ENCODE measurements at places on chromosomes 3 and 15.

DNA sequence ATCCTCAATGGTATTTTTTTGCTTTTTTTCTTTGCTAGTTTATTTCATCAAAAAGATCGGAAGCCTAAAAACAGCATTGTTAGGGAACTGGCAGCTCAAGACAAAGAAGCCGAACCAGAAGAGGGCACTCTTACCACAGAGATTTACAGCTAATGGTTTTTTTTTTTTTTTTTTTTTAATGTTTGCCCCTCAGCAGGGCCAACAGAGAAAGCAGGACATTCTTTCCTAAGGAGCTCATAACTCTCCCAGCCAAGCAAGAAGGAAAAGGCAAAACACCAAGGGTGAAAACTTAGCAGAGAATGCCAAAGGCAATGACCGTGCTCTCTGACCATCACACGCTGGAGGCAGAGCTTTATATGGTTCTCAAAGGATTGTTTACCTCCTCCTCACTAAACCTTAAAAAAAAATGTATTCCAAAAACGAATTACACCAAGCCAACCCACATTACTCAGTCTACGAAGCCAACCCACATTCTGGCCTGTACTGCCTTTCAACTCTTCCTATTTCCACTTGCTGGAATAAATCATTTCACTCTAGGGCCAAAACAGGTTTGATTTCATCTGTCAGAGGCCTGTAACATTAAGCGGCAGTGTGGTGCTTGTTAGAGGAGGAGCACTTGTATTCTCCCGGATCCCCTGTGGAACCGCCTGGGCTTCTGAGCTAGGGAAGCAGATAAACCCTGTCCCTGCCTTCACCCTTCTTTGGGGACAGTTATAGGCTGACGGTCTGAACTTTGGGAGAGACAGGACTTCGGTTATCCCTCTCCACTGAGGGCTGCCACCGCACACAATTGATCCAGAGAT, 35.6 kb upstream of the GYG1 start:
- no peak for DNase-seq

DNA sequence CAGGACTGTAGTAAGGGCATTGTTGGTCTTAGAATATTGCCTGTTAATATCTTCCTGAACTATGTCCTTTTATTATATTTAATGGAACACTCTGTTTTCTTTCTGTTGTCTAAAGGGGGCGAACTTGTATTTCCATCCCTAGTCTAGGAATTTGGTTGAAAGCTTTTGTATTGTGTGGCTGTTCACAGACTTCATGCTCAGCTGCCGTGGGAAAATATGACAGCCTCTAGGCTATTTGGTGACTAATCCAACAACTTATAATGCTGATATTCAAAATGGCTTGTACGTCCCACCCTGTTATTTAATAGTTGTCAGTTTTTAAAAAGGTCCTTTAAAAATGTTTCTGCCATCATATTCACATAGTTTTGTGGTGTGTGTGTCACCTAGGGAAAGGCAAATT, 202.6 kb downstream of the KLHL25 start:
- DNase-seq: no peak

DNA sequence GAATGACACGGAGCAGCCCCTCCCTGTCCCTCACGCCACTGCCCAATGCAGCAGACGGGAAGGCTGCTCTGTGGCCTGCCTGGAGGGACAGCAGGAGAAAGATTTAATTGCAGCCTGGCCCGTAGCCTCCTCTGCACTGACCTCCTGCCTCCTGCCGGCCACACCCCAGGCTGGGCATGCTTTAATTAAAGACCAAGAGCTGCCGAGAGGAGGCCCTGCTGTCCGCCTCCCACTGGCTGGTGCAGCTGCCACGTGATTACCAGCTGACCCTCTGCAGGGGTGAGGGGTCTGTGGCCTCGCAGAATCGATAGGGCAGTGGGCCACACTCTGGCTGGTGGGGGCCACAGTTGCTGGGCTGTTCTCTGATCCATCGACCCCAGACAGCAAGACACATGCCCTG, 100.2 kb upstream of the PRR23E start:
- no peak for DNase-seq

GRCh38 chr15:80568876-80569605, 126.1 kb upstream of the ABHD17C start:
- no peak for DNase-seq

DNA sequence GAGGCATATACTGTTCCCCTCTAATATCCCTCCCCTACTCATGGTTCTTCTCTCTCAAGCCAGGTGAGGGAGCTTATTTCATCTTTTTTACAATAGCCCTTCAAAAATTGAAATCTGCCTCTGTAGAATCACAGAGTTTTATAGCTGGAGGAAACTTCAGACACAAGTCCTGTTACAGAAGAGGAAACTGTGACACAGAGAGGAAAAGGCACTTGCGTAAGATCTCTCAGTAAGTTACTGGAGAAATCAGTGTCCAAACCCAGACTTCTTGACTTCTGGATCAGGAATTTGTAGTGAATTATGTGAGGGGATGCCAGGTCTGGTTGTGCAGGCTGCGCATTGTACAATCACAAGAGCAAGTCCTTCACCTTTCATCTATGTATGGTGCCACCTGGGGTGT, 4.6 kb downstream of the FGD5 start:
- DNase-seq: no peak

DNA sequence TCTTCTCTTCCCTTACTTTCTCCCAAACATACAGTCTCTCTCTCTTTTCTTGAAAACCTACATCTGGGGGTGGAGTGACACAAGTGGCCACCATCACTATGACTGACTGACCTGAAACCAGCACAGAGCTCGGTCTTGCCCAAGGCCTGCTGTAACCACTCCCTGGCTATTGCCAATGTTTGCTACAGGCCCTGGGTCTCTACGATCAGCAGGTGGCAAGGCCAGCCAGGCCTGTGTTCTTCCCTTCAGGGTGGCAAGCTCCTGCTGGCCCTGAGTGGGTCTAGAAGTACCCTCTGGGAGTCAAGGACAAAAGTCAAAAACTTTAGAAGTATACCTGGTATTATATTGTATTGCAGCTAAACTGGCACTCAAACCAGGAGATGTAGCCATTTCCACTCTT, 140.9 kb upstream of the TGFBR2 start:
- no peak for DNase-seq

GRCh38 chr15:41887161-41887560, 6.7 kb downstream of the SPTBN5 start:
- DNase-seq: no peak

GRCh38 chr3:58532794-58533220, 4.2 kb downstream of the ACOX2 start:
- peak; percentile 56 for DNase-seq

DNA sequence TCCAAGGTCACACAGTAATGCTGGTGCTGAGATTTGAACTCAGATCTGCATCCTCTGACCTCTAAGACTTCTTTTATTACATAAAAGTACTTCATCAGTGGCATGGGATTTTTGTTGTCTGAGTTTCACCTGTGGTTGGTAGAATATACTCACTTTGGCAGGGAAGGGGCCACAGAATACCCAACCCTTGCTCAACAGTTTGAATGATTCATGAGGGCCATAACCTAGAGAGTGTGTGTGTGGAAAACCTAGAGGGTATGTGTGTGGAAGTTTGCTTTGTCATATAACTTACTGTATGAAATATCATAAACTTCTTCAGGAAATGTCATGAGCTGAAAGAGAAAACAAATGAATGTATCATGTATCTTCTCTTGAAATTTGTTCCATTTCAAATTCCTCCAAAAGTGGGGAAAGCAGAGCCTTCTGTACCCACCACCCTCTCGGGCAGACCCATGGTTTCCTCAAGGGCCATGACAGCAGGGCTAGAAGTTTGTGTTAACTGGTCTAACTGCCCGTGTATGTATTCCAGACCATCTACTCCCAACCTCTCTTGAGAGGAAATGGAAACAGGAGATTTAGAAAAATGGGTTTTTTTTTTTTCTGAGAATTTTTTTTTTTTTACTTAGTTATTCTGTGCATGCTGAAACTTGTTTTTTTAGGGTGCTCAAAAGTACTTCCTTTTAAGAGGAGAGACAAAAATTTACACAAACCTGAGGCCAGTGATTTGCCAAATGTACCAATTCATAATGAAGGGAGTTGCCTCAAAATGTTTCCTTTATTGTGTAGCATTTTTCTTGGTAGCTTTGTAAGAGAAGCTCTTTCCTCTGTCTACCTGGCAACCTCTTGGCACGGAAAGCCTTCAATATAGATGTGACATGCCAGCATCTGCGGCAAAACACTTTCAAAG, 127.0 kb downstream of the TPRG1 start:
- DNase-seq: no peak

DNA sequence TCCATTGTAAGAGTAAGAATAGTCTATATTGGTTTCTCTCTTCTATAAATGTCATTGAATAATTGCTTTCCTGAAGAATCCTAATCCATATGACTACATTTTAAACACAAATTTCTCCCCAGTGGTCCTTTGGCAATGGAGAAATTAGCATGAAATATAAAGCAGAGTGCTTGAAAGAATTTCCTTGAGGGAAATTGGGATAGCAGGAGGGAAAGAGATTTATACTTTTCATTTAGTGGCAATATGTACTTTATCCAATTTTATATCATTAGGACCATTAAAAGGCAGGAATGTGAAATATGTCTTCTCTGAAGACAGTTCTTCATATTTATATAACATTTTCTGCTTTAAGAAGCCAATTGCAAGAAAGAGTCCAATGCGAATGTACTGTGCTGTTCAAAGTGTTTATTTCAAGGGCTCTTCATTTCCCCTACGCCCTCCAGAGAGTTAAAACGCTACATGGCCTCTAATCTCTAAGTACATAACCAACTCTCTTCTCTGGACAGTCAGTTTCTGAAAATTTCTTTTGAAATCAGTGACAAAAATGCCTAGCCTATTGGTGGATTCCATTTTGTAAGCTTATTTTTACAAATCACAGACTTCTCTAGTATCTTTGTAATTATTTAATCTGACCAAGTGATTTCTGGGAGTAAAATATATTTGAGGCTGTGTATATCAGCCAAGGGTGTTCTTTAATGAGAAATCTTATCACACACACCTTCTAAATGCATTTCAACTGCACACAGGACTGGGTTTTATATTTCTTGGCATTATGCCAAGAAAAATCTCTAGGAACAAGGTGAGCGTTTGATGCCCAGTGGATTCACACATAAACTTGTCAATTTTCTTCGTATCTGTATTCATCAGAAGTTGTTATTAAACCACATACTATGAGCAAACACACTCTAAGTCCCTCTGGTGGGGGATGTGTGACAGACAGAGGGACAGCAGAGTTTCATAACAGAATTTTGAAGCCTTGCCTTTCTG, 51.2 kb downstream of the KCNAB1 start:
- DNase-seq: no peak

DNA sequence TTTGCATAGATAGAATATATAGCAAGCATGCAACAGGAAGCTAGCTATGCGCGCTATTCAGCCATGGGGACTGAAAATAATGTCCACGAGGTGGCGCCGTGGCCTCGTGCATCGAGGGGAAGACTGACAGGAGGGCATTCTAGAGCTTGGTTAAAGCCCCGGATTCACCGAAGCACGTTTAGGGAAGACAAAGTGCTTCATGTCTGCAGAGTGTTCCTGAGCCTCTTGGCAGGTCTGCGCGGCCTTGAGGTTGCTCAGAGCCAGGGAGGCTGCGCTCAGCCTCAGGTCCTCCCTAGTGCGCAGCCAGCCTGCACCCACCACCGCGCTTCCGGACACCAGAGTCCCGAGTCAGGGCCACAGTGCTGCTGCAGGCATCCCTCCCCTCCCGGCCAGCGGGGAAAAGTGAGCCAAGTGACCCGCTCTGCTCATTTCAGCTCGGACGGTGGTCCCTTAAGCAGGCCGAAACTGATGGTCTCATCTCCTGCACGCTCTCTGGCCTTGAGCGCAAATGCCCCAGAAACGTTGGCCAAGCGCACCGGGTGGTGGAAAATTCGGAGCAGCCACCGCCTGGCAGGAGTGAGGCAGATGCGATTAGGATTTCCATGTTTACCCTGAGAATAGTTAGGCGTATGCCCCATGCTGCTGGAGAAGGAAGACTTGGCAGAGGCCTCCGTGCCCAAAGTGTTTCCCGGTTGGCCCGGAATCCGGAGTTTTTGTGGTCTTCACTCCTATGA, 24.8 kb downstream of the GABRA5 start:
- DNase-seq: peak; percentile 47

DNA sequence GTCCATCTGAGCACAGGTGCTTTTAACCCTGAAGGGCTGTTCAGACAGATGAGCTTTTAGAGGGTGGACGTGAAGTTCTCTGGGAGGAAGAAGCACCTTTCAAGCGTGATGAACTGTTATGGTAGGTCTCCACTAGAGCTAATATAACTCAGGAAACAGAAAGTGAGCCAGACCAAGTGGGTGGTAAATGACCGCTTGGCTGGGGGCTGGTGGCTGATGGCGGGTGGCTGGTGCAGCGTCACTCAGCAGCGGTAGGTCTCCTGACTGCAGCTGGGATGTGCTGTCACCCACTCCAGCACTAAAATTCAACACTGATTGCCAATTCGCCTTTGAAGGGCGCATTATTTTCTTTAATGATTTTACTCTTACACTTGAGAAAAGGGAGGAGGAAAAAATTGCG, 31.2 kb upstream of the LACTB start:
- DNase-seq: no peak

- no peak for DNase-seq
These were observed 16.9 kb upstream of the NXPE3 start for GRCh38 chr3:101762041-101762646.

GRCh38 chr3:145716519-145716918, 444.5 kb downstream of the PLOD2 start:
- DNase-seq: no peak

GRCh38 chr3:145815707-145816413, 345.1 kb downstream of the PLOD2 start:
- no peak for DNase-seq

- DNase-seq: no peak
These were observed 416.6 kb upstream of the AZI2 start for GRCh38 chr3:28765194-28765593.

- no peak for DNase-seq
These were observed 39.8 kb downstream of the PRICKLE2 start for GRCh38 chr3:64185436-64185835.

DNA sequence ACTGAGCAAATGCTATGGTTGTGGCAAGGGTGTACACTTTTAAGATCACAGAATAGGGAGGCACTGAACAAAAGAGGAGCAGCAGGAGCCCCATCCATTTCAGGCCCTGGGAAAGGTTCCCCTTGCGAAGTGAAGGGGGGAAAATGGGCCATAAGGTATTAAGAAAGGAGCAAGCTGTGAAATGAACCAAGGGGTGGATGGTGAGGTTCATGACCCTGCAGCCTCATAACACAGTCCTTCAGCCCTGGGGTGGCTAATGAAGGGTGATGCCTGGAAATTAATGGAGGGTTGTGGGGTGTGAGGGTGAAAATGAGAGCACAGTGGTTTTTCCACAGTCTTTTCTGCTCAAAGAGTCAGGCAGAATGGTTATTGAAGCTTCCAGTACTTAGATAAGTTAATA, 150.1 kb downstream of the PDZRN3 start:
- no peak for DNase-seq

DNA sequence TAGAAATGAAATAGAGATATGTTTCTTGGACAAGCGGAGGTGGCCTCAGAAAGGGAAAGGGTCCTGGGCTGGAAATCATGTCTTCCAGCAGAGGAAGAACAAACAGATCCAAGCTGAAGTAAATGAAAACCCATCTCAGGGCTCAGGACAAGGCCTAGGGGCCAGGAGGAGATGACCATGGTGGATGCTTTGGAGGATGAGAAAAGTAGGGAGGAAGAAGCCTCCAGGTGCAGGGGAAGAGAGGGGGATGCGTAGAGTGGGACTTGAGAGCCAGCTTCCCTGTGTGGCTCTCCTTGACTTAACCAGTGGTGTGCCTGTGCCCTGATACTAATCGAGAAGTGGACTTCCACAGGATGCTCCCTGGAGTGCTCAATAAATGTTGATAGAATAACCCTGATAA, 203.2 kb downstream of the FAM43A start:
- no peak for DNase-seq

GRCh38 chr3:53162672-53163443, 1.8 kb downstream of the PRKCD start:
- no peak for DNase-seq

- no peak for DNase-seq
These were observed 22.5 kb downstream of the ANXA2 start for GRCh38 chr15:60375306-60375705.
